Omental fat pad (tissue), 4 donors: ENCODE measurements at places on chromosomes 7 and 10. TPM values are rescaled to one million over a fixed set of nuclear protein-coding genes. Genes with fewer than 3 reads are reported as not detected.

DNA sequence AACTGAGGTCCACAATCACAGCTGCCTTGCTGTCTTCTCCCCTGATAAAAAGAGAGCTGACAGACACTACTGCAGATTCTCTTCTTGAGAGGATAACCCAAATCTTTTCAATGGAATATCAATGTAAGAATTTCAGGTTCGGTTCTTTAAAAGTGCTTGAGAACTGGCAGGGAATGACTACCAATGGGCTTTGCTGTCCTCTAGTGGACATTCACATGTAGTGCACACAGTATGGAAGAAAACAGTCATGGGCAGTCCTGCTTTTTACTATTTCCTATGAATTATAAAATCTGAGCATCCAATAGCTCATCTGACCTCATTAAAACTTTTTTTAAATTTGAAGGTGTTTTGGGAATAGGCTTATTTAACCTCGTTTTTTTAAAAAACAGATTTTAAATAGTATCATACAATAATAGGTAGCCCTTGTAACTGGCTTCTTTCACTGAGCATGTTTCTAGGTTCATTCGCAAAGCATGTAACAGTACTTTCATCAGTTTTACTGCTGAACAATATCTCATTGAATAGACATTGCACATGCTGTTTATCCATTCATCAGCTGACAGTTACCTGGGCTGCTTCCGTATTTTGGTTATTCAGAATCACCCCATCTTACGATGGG, 18.3 kb downstream of the FZD9 start:
- DNase-seq = no peak

GRCh38 chr10:124592101-124592500, 130.5 kb downstream of the LHPP start:
- DNase-seq = no peak

GRCh38 chr7:5514440-5515035, 90.9 kb upstream of the TNRC18 start:
- no peak for DNase-seq

DNA sequence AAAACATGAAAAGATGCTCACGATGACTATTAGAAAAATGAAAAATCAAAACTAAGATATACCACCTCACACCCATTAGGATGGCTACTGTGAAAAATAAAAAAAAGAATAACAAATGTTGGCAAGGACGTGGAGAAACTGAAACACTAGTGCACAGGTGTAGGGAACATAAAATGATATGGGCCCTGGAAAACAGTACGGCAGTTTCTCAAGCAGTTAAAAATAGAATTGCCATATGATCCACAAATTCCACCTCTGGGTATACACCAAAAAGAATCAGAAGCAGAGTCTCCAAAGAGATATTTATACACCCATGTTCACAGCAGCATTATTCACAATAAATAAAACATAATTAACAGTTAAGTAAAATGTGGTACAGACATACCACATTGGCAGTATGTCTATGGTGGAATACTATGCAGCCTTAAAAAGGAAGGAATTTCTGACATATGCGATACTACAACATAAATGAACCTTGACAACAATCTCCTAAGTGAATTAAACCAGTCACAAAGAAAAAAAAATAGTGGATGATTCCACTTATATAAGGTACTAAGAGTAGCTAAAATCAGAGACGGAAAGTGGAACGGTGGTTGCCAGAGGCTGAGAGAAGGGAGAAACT, 69.7 kb downstream of the KMT2C start:
- DNase-seq = no peak

GRCh38 chr10:100687143-100688003, 58.0 kb upstream of the PAX2 start:
- no peak for DNase-seq

DNA sequence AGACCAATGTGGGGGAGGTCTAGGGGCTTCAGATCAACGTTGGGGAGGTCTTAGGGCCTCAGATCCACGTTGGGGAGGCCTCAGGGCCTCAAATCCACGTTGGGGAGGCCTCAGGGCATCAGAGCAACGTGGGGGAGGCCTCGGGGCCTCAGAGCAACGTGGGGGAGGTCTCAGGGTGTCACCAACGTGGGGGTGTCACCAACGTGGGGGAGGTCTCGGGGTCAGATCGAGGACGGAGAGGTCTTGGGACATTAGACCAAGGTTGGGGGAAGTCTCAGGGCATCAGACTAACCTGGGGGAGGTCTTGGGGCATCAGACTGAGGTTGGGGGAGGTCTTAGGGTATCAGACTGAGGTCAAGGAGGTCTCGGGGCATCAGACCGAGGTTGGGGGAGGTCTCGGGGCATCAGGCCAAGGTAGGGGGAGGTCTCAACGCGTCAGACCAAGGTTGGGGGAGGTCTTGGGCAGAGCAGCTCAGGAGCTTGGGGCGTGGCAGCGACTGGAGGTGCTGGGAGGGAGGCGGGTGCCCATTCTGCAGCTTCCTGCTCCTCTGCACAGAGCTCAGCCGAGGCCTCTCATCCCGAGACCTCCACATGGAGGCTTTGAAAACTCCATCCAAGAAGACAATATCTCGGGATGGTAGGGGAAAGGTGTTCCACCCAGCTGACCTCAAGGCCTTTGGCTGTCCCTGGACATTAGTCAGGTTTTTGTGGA, 159.8 kb downstream of the WDR37 start:
- DNase-seq = no peak

DNA sequence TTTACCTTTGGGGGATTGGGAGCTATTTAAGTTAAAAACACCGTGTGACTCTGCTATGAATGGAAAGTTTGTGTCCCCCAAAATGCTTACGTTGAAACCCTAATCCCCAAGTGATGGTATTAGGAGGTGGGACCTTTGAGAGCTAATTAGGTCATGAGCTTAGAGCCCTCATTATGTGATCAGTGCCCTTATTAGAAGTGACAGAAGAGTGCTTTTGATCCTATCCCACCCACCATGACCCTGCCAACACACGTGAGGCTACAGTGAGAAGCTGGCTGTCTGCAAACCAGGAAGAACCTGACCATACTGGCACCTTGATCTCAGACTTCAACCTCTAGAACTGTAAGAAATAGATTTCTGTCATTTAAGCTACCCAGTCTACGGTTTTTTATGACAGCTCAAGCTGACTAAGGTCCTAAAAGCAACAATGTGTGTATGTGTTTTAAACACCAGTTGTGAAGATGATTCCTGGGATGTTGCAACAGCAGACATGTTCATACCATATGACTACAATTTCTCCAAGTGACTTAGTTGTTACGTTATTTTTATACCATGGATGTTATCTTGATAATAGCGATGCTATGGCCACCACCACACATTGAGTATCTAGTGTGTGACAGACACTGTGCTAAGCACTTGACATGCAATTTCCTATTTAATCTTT, 124.4 kb downstream of the PIP4K2A start:
- no peak for DNase-seq

- no peak for DNase-seq
Observed at GRCh38 chr7:130063036-130063435, 7.3 kb upstream of the KLHDC10 start.

DNA sequence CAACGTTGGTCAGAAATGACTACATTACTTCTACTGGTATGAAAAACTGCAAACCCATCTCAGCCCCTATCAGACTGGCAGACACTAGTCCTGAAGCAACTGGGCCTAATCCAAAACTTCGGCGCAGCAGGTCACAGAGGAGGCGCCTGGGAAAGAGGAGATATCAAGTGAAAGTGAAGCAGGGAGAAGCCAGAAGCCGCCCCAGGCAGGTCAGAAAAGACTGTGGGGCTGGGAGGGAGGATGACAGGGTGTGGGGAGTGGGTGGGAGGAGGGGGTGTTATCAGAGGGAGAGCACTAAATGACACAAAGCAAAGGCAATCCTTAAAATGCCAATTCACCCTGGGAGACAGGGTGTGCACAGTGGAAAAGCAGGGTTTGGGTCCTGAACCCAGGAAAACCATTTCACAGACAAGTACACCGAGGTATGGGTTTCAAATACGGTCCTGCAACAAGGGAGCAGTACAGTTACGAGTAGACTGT, 731 bp downstream of the CHCHD3 start:
- no peak for DNase-seq

GRCh38 chr10:124064676-124065075, 28.7 kb downstream of the CHST15 start:
- DNase-seq = no peak

DNA sequence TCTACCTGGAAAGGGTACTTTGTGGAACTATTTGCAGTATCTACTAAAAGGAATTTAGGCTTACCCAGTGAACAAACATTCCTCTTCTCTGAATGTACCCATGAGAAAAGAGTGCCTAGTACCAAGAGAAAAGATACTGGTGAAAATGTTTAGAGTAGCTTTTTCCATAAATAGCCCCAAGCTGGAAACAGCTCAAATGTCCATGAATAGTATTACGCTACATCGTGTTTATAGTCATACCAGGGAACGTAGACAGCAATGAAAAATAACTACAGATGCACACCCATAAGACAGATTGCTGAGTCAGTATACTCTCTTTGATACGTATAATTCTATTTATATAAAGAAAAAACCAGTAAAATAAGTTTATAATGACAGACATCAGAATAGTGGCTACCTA, 285.9 kb downstream of the KLF6 start:
- DNase-seq = no peak

DNA sequence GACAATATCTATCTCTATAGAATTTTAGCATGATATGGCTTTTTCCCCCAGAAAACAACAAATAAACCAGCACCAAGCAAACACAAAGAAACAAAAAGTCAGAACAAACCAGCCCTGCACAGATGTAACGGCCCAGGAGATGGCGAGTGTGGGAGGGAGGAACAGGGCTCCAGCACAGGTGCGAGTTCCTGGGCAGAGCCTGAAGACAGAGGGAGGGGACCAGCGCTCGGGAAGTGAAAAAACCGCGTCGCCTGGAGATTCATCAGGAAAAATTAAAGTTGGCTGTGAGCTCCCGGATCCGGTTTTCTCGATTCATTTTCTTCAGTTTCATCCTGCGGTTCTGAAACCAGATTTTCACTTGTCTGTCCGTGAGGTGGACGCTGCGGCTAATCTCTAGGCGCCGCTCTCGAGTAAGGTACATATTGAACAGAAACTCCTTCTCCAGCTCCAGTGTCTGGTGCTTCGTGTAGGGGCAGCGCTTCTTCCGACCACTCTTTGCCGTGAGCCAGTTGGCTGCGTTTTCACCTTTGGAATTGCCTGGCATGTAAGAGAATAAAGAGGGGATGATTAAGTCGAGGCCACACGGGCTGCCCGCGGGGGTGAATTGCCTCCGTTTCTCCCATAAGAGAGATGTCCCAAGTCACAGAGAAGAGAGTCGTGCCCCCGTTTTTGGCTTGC, 2.3 kb downstream of the HOXA10 start:
- DNase-seq = peak; percentile 20

GRCh38 chr10:112565434-112566053, 118.5 kb downstream of the VTI1A start:
- DNase-seq = no peak

DNA sequence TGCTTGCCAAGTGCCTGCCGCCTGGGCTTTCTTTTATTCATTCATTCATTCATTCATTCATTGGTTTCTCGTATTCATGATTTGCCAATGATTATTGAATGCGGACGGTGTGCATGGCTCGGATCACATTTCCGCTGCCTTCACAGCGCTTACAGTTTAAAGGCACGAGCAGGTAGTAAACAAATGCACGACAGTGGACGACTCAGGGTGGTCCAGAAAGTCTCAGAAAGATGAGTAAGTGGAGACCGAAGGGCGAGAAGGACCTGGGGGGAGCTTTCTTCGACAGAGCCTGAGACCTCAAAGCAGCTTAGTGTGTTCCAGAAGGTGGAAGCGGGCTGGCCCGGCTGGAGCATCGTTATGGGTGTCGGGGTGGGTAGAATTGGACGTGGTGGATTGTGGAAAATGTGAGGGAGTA, 506 bp downstream of the MCM10 start:
- no peak for DNase-seq

DNA sequence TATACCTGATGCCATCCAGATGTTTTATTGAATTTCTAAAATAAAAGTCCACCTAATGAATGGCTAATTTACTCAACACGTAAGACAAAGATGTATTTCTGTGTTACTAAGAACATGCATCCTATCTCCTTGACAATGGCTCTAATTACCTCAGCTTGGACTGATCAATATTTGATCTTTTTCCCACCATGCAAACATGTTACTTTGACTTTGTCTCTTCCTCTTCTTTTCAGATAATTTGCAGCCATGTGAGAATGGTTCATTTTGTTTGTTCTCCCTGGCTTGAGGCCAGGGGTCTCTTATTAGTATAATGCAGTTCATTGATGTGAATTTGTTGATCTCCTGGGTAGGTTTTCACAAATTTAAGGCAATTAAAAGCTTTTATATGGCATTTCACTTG, 302.1 kb downstream of the ADK start:
- DNase-seq = no peak

- no peak for DNase-seq
Observed at GRCh38 chr10:85558533-85558932, 808.1 kb downstream of the GRID1 start.

Gene RTKN2
- not detected for total RNA-seq

Gene ZNF853
- total RNA-seq = 5.6 TPM

Gene AHR
- 157 TPM for total RNA-seq

Gene AKR1C3
- total RNA-seq = 71.0 TPM

Gene SPDYE2B
- total RNA-seq = not detected

Gene MRLN
- total RNA-seq = not detected

Gene SMARCD3
- total RNA-seq = 57.5 TPM

Gene VPS37D
- total RNA-seq = 1.1 TPM
